ENCODE measurements at places on chromosomes 12 and 14. TPM values are rescaled to one million over a fixed set of nuclear protein-coding genes. Genes with fewer than 3 reads are reported as not detected.
A peak's percentile ranks its signal among the peaks of the same experiment; 100 is the strongest.

GRCh38 chr14:89417465-89418225 lies 612 bp upstream of the FOXN3 start:
- peaks cover 72% of the 10 kb centered on the region for H3K4me1 ChIP-seq
- H3K4me3 ChIP-seq, result peak overlapping the region; percentile 91
- H3K36me3 ChIP-seq, result peaks cover under 1% of the 10 kb centered on the region
- DNase-seq, result peak; percentile 60
- no peaks in the 10 kb centered on the region for H3K27me3 ChIP-seq

DNA sequence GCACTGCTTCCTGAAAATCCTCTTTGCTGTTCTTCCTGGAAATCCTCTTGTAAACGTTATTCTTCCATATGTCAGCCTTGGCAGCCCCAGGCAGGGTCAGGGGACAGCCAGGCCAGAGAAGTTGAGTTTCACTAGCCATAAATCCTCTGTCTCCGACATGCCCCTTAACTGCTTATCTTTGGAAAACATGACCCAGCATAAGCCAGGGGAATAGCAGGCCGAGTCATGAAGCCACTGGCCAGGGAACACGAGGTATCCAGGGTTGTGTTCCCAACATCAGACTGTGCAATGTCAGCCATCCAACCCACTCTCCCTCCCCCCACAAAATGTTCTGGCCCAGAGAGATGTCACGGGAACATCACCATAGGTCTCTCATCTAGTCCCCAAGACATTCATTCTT lies 453.9 kb downstream of the MED13L start:
- H3K36me3 ChIP-seq, result no peaks in the 10 kb centered on the region
- no peaks in the 10 kb centered on the region for H3K4me1 ChIP-seq
- no peaks in the 10 kb centered on the region for H3K27me3 ChIP-seq
- no peak overlapping the region for H3K27ac ChIP-seq
- DNase-seq, result no peak
- no peak overlapping the region for H3K4me3 ChIP-seq

GRCh38 chr12:105331805-105332251 lies 1.3 kb downstream of the C12orf75 start:
- H3K27ac ChIP-seq, result peak overlapping the region; percentile 86
- peak overlapping the region; percentile 85 for H3K4me3 ChIP-seq
- H3K36me3 ChIP-seq, result no peaks in the 10 kb centered on the region
- H3K27me3 ChIP-seq, result no peaks in the 10 kb centered on the region
- peak; percentile 30 for DNase-seq
- peaks cover 40% of the 10 kb centered on the region for H3K4me1 ChIP-seq

DNA sequence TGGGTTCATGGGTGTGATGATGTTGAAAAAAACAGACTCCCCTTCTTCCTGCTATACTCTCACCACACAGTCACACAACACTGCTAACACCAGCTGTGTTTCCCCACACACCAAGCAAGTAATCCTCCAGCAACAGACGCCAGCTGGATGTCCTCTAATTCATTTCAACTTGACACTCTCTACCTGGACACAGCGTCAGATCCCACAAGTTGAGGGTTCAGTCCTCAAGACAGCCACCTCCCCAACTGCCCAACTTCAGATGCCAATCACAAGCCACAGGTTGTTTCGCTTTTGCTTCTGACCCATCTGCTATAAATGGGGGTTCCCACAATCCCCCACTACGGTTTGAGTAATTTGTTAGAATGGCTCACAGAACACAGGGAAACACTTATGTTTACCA lies 49.3 kb downstream of the TMEM30B start:
- H3K27ac ChIP-seq, result no peak overlapping the region
- H3K4me3 ChIP-seq, result no peak overlapping the region
- no peaks in the 10 kb centered on the region for H3K27me3 ChIP-seq
- no peaks in the 10 kb centered on the region for H3K36me3 ChIP-seq

- no peaks in the 10 kb centered on the region for H3K4me1 ChIP-seq
- H3K27me3 ChIP-seq, result no peaks in the 10 kb centered on the region
- DNase-seq, result no peak
- H3K27ac ChIP-seq, result no peak overlapping the region
- no peaks in the 10 kb centered on the region for H3K36me3 ChIP-seq
Observed at GRCh38 chr14:70139384-70139783, 49.4 kb downstream of the SLC8A3 start.

- no peaks in the 10 kb centered on the region for H3K36me3 ChIP-seq
- no peak overlapping the region for H3K27ac ChIP-seq
- no peak for DNase-seq
- no peak overlapping the region for H3K4me3 ChIP-seq
- peaks cover 2% of the 10 kb centered on the region for H3K27me3 ChIP-seq
Observed at GRCh38 chr12:132389526-132390286, 60.3 kb upstream of the GALNT9 start.

DNA sequence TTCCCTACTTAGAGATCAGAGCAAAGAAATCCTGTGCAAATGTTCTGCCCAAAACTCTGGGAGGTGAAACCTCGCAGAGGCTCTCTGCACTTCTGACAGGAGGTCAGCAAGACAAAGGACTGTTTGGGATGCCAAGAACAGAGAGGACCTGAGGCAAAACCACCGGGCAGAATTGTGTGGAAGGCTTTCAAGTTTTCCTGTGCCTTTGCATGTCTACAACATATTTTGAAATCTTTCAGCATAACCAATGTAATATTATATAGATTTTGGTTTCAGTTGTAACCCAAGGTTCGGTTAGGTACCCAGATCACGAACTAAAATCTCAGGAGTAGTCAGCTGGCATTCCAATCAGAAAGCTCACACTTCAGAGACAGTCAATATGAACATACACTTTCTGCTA lies 99.4 kb upstream of the PLEKHA5 start:
- no peaks in the 10 kb centered on the region for H3K4me1 ChIP-seq
- no peak overlapping the region for H3K27ac ChIP-seq
- no peak overlapping the region for H3K4me3 ChIP-seq
- DNase-seq, result no peak
- no peaks in the 10 kb centered on the region for H3K36me3 ChIP-seq

The ALDH6A1 gene
- 14.8 TPM for polyA plus RNA-seq

All from stomach (tissue), 19 donors.